ENCODE measurements at places on chromosomes 6 and 20. TPM values are rescaled to one million over a fixed set of nuclear protein-coding genes. Genes with fewer than 3 reads are reported as not detected.

DNA sequence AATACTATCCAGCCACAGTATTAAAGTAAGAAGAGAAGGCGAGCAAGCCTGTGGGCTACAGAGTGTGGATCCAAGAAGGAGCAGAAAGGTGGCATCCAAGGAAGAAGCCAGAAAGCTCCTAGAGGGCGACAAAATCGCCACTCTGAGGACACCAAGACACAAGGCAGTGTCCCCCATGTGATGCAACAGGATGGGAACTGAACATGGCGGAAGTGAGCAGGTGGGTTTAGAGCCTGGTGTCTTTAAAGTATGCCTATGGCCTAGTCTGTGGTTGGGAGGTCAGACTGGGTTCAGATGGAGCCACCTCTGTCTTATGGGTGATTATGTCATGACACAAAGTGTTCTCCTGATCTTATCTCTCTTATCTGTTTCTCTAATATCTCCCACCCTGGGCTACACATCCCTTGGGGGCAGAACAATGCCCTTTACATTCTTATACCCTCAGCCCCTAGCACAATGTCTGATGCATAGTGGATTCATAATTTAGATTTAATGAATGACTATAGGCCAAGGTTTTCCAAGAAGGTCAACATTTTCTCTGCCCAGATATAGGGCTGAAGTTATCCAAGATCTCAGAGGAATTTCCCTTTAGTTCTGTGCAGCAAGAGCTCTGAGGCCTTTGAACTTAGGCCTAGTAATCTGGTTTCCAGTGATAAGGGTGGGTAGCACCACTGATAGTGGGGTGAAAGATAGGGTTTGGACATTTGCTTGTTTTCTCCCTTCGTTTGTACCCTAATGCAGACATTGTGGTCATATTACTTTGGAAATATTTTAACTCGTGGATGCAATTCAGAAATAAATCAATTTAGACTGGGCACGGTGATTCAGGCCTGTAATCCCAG is 167.3 kb upstream of the AKIRIN2 start:
- DNase-seq = no peak

- peak; percentile 54 for DNase-seq
These were observed 8.9 kb downstream of the EHMT2 start for GRCh38 chr6:31888276-31889258.

- no peak for DNase-seq
These were observed 179.5 kb downstream of the ADAT2 start for GRCh38 chr6:143271024-143271423.

DNA sequence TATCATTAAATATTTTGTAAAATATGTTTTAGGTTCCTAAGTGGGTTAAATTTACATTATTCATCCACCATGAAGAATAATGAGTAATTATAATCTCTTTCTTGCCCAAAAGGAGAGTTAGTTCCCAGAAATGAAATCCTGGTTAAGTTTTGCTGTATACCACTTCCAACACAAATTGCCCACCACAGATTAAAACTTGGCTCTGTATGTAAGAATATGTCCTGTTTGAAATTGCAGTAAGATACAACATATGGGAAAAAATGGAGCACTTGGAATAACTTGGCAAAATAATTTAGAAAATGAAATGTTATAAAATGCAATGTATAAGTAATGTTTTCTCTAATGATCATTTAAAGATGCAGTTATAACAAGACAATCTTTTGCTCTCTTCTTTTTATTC is 64.3 kb upstream of the GJE1 start:
- DNase-seq = no peak

DNA sequence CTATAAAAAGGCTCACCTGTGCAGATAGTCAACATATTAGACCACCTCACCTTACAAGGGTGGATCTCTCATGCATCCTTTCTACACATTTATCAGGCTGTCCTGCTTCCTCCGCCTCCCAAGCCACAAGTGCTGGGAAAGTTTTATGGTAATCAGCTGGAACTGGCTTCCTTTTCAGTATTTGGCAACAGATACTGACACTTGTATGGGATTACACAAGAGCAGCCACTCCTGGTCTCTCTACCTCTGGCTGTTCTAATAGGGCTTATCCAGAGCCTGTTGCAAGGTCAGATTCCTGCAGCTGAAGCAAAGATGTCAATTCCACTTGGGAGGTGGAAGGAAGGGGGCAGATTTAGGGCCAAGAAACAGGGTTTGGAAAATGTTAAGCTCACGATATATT is 503 bp upstream of the GPLD1 start:
- DNase-seq = no peak

DNA sequence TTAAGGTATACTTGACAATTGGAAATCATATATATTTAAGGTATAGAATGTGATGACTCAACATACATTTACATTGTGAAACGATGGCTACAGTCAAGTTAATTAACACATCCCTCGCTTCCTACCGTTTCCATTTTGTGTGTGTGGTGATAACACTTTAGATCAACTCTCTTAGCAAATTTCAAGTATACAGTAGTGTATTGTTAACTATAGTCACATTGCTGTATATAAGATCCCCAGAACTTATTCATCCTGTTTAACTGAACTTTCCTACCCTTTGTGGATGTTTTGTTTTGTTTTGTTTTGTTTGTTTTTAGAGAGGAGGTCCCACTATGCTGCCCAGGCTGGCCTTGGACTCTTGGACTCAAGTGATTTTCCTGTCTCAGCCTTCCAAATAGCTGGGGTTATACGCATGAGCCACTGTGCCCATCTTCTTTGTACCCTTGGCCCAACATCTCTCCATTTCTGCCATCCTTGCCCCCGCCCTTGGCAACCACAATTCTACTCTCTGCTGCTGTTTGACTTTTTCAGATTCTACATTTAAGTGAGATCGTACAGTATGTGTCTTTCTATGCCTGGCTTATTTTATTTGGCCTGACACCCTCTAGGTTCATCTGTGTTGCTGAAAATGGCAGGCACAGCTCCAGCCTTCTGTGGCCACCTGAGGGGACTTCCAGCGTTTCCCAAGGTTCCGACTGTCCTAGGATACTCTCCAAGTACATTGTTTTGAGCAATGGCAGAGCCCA is 90.5 kb upstream of the SNX9 start:
- no peak for DNase-seq

DNA sequence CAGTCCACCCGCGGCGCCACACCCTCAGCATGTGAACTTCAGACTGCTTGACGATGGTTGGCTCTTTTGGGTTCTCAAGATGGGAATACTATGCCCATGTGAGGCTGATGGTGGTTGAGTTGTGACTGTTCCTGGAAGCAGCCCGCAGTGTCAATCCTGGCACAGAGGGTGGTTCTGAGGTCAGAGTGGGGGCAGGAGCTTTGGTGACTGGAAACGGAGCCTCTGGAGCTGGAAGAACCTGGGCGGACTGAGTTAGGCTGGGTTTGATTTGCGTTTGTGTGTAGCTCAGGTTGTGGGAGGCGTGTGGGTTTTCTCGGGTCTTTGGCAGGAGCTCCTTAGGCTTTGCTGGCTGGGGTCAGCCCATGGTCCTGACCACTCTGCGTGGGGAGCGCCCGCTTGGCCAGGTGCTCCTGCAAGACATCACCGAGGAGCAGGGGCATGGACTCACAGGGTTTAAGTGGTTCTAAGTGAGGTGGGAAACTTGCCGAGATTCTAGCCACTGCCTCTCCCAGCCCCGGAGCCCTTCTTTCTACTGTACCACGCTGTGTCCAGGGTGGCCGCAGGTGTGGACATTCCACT is 37.3 kb upstream of the SLC22A1 start:
- DNase-seq = no peak

- no peak for DNase-seq
These were observed 819 bp upstream of the MTRF1L start for GRCh38 chr6:153003366-153003690.

Gene SAPCD1
- 13.0 TPM for total RNA-seq

Measured in Caco-2 (cell line).